ENCODE measurements at places on chromosomes 7 and 10.

- no peak for ATAC-seq
These were observed 30.7 kb upstream of the ACSL5 start for GRCh38 chr10:112343056-112343806.

GRCh38 chr7:54394834-54395233, 147.3 kb upstream of the VSTM2A start:
- no peak for ATAC-seq

GRCh38 chr10:23195846-23196600, 3.9 kb downstream of the PTF1A start:
- ATAC-seq: no peak

GRCh38 chr7:108027239-108027638, 24.3 kb upstream of the LAMB1 start:
- no peak for ATAC-seq

DNA sequence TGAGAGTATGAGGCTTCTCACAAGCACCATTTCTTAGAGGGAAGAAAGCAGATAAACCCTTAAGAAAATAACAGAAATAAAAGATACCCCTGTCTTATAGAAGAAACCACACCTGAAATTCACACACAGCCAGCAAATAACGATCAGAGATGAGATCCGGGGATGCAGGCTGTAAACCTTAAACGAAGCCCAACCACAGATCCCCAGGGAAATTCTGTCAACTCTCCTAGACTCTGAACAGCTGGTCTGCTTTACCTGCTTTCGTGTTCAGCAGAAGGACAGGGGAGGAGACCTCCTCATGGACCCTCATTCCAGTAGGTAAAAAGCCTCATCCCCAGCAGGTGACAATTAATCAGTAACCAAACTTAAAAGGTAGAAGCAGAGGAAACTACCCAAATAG, 45.0 kb downstream of the VOPP1 start:
- no peak for ATAC-seq

DNA sequence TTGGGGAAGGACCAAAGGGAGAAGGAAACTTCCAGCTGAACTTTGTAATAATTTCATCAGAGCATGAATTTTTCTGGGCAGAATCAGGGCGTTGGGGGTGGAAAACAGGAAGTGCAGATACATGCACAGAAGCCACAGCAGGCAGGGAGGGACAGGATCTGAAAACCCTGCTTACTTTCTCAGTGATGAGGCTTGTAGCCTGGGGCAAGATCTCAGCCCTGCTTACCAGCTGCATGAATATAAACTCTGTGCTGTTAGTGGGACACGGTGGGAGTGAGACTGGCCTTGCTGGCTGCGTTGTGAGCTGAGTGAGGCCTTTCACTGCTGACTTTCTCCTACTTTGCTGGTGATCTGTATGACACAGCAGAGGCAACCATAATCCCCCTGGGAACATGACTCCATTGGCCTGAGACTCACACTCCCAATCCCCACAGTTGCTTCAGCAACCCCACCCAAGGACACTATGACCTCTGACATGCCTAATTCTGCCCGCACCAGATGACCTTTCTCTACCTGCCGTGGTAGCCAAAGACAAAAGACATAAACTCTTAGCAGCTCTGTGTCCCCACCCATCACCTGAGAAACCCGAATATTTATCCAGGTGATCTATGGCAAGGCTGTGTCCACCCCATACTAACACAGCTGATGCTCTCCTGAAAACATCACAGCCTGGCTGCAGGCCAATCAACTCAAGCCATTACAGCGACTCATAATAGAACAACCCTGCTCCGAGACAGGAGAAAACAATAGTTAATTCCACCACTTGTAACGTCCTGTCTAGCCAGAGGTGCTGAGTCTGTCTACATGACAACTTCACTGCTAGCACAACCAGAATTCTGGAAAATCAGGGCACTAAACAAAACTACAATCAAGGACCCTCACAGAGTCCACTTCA, 190.7 kb upstream of the CHRM2 start:
- no peak for ATAC-seq

- no peak for ATAC-seq
These were observed 62.9 kb downstream of the SYPL1 start for GRCh38 chr7:106049139-106049752.

DNA sequence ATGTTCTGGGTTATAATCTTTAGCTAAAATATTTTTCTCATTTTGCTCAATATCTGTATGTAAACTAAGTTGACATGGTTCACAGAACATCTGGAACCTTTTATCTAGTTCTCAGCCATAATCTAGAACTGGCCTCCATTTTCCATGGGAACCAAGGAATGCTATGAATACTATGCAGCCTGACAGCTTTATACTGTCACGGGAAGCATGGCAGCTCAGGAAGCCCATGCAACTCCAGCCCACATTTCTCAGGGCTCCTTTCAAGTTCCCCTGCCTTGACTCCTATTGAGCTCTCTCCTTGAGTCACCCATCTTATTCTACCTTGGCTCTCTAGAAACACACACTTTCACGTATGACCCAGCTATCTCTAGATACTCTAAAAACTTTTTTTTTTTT, 36.6 kb upstream of the PRKAR2B start:
- ATAC-seq: no peak

DNA sequence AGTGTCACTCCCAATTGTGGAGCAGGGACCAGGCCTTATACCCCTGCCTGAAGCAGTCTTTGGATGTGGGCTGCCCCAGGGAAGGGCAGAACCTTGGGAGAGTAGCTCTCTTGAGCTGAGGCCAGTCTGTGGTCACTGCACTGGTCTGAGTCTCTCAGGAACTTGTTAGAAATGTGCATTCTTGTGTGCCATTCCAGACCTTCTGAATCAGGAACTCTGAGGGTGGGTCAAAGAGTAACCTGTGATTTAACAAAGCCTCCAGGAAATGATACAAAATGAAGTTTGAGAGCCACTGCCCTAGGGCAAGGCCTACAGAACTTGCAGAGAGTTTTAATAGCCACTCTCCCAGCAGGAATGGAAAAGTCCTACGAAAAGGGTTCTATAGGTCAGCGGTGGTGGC, 68.1 kb downstream of the LYZL1 start:
- ATAC-seq: no peak

DNA sequence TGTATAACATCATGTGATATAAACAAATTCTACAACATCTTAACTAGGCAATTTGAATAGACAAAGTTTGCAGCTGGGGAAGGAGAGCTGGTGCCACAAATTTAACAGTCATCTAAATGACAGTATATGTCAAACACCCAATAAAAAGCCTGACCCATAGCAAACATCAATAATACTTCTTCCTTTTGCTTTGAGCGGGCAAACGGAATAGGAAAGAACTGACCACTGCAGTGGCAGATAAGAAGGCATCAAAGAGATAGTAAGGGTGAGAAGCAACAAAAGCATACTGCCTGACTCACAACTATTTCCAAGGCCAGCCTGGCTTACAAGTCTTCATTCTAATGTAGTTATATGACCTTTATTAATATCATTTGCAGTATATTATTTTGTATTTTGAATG, 99.9 kb downstream of the LRRN3 start:
- no peak for ATAC-seq

GRCh38 chr7:997404-998395, 14.7 kb downstream of the CYP2W1 start:
- no peak for ATAC-seq

DNA sequence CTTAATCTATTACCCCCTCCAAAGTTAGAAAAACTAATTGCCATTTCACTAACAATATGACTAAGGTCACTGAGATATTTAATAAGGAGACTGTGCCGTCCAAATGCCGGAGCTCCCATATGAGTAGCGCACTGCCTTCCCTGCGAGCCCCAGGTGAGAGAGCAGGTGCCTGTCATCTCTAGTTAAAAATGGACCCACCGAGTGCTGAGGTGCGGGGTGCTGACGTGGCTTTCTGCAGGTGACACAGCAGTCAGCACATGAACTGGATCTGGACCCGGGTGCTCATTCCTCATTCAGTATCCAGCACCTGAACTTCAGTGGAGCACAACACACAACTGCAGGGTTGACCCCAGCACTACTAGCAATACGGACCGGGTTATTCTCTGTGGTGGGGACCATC, 138.0 kb upstream of the NPS start:
- no peak for ATAC-seq

DNA sequence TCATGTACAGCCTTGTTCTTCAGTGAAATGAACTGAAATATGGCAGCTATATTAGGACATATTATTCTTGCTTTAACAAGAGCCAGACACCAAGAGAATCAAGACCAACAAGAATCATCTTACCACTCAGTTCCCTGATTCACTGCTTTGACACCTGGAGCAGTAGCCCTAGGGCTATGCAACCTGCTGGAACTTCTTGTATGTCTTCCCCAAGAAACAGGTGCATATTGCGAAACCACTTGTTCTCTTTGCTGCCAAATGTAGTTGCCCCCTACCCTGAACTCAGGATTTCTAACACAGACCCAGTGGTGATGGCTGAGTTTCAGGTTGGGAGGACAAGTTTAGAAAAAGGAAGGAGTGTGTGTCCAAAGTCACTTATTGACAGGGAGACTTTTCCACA, 46.1 kb downstream of the WIPF3 start:
- no peak for ATAC-seq

DNA sequence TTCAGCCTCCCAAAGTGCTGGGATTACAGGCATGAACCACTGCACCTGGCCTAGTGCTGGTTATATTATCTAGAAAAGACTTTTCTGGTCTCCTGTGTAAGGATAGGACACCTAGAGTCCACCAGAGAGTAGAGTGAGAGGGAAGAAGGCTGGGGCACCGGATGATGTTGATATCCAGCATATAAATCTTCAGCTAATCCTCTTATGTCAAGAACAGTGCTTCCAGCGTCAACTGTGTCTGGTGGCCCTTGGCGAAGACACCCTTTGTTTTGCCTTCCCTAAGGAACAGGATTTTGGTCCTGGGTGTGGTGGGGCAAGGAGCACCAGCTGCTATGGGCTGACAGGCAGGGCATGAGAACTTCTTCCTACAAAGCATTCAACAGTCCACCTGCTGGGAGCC, 16.3 kb upstream of the INMT start:
- ATAC-seq: no peak

DNA sequence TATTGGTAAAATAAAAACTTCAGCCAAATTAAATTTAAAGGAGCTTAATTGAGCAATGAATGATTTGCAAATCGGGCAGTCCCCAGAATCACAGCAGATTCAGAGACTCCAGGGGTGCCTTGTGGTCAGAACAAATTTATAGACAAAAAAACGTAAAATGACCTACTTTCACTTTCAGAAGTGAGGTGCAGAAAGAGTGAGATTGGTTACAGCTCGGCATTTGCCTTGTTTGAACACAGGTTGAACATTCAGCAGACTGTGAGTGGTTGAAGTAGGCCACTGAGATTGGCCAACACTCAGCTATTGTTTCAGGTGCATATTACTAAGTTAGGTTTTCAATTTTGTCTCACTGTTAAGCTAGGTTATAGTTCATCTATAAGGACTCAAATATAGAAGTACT, 153.4 kb downstream of the BICC1 start:
- ATAC-seq: no peak

GRCh38 chr7:100801833-100802568, 25.3 kb downstream of the EPHB4 start:
- ATAC-seq: peak; percentile 64

DNA sequence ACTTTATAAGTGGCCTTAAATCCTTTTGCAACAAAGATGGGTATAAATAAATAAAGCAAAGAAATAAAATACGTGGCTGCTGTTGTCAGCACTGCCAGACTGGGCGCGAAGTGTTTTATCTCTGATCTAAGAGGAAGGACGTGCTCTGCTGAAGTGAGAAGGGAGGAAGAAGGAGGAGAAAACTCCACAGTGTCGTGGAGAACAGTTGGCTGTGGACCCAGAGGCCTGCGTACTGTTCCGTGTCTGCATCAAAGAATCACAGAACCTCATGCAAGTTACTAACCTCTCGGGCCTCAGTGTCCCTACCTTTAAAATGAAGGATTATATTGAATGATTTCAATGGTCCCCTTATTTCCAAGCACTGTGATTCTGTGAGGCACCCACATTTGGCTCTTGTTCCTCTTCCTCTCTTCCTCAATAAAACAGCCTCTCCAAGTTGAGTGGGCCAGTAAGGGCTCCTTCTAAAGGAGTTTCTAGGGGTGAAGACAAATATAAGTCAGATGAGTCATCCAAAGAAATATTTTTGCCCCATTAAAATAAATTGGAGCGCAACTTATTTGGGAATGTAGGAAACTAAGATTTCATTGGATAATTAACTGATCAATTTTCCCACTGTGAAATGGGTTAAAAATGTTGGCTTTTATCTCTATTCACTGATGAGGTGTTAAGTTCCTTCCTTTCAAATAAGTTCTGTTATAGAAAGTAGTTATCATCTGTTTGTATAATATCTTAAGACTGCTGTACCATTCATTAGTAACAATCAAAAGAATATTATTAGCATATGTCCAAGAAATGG, 126.9 kb upstream of the EFCAB10 start:
- no peak for ATAC-seq

DNA sequence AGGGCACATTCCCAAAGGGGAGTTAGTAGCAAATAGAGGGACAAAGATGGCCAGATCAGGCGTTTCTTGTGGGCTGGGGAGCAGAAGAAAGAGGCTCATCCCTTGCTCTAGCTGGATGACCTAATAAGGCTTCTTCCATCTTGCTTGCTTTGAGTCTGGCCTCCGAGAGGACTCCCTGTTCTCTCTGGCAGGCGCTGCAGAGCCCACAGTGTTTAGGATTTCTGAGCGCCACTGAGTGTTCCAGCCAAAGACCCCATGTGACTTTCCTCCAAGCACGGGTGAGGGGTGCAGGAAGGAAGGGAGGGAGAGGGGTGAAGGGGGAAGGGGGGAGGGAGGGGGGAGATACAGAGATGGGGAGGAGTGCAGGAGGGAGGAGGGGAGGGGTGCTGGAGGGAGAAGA, 203.8 kb upstream of the SVIL start:
- no peak for ATAC-seq

DNA sequence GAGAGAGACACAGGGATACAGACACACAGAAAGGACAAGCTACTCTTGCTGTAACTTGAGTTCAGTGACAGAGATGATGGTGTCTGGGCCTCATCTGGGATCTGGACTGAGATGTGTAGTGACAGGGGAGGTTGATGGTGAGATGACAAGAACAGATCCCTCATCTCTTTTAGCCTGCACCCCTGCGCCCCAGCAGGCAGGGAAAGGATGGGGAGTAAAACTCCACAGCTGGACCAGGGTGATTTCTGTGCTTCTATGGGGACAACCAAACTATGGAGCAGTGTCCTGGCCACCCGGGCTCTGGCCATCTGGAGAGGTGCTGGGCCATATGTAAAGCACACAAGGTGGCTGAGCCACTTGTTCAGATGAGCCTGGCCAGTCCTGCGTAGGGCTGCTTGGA, 4.5 kb upstream of the LRRC18 start:
- ATAC-seq: no peak

Measured in SK-N-SH treated with all-trans-retinoic acid at 6 μM for 48 hours (cell line).